NCI-H2171 treated with DMSO at 0.1 percent for 48 hours (cell line): ENCODE measurements at places on chromosomes 2 and 18.

DNA sequence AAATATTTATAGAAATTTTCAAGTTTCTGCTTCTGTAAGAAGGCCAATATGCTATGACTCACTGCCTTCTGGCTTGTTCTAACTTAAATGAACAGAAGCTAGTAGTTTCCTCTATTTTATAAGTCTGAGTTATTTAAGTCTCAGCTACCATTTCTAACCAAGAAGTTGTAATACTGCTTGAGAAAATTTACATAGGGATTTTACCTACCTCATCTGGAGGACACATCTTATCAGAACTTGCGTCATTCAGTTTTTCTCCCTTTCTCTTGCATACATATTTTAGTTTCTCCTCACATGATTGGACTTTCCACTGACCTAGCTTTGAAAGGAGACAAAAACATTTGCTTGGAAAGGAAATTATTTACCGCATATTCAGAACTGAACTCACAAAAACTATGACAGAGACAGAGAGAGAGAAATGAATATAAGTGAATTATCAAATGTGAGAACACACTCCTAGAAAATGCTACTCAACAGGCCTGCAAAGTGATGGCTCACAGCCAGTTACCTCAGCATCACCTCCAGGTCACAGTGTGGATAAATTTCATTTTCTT, 81.1 kb upstream of the CD302 start:
- DNase-seq = no peak

DNA sequence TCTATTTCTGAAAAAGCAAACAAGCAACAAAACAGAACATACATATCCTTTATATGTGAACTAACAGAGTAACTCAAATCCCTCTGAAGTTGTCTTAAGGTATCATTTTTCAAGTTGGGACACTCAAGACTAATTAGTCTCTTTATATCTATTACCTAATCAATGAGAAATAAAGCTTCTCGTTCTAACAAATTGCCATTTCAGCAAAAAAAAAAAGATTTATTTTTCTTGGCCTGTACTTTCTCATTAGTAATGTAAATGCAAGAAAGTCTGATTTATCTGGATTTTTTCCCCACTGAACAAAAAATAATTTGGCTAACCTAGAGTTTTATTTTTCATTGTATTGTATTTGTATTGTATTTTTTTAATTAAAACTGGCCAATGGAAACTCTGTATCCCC, 176.1 kb upstream of the NOL4 start:
- DNase-seq = no peak

DNA sequence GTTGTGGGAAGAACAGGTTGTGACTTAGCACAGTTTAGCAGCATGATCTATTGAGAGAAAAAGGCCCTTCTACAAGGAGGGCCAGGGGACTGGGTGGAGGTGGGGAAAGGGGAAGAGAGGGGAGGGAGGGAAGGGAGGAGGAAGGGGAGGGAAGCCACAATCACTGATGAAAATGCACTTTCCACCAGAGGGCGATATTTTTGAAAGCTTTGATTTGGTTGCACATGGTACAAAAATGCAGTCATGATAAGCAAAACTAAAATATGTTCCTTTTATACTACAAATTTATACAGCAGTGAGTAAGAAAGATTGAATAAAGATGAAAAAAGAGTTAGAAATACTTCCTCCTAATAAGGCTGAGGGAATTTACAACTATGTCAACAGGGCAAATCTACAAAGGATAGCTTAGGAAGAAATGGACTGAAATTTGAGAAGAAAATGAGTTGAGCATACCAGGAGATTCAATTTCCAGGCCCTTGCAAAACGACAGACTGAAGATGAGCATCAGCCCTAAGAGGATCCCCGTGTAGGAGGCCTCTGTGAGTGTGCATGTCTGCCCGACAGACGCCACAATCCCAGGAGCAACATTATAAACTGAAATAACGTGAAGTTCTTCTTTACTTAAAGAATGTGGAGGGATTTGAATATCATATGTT, 17.2 kb downstream of the SH3YL1 start:
- DNase-seq = peak; percentile 74

DNA sequence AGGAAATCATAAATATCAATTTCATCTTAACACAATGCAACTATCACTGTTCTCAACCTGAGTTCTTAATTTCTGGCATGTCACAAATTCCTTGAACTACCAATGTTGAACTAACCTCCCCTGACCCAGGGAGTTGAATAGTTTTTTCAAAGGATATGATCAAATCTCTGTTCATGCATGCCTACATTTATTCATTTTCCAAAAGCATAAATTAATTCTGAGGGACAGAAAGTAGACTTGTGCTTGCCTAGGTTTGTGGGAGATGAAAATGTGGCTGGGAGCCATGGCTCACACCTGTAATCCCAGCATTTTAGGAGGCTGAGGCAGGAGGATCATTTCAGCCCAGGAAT, 175.7 kb downstream of the TGIF1 start:
- DNase-seq = no peak

DNA sequence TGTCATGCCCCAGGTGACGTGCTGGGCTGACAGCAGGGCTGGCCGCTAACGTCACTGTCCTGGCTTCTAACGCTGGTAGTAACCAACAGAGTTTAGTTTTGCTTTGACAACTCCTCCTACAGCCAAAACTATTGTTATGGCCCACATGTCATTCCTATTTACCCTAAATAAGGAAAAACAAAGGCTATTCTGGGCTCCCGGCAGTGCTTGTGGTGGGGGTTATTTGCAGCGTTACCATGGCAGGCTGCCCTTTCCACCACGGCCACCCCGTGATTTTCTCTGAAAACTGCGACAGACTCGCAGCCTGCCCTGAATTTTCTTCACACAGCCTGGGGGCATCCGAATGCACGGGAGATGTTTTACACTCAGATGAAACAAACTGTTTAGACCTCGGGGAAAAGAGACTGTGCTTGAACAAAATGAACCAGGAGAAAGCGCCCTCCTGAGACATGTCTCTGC, 115.2 kb downstream of the FAM210A start:
- no peak for DNase-seq

DNA sequence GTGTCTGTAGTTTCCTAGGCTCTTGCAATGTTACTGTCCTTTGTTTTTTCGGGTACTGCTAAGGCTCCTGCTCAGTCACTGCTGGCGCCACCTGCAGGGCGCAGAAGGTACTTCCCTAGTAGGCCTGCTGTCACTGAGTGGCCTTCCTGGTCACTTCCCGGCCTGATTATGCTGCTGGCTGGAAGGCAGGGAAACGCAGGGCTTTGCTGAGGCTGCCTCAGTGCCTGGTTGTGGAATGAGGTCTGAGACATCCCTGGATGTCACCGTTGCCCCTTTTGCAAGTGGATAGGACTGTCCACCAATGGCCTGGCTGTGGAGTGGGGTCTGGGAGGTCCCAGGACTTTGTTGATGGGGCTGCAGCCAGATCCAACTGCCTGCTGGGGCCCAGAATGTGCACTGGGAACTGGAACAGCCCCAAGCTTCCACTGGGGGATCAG, 13.1 kb downstream of the DAW1 start:
- DNase-seq = peak; percentile 20

GRCh38 chr2:169716938-169717690, 16.5 kb upstream of the KLHL23 start:
- no peak for DNase-seq
